Parietal lobe (tissue), 2 donors: ENCODE measurements at places on chromosomes 7 and 10. TPM values are rescaled to one million over a fixed set of nuclear protein-coding genes. Genes with fewer than 3 reads are reported as not detected.

The GNG11 gene
- total RNA-seq, result 3.8 TPM

The FAM221A gene
- total RNA-seq, result 16.9 TPM

The ACHE gene
- 13.1 TPM for total RNA-seq

The FAM25C gene
- total RNA-seq, result not detected

The SFR1 gene
- 11.9 TPM for total RNA-seq

The CHST3 gene
- total RNA-seq, result 7.8 TPM

The CRHR2 gene
- 2.8 TPM for total RNA-seq

The ANXA8 gene
- not detected for total RNA-seq

The OR2A5 gene
- not detected for total RNA-seq

The DLX5 gene
- 7.5 TPM for total RNA-seq

The LIPK gene
- total RNA-seq, result not detected

The BEND7 gene
- 14.4 TPM for total RNA-seq

The MET gene
- 6.9 TPM for total RNA-seq

The SNX10 gene
- 24.1 TPM for total RNA-seq

The ZNF804B gene
- total RNA-seq, result 9.7 TPM

The CLRN3 gene
- total RNA-seq, result not detected

The ARHGAP22 gene
- 5.0 TPM for total RNA-seq

The OLAH gene
- total RNA-seq, result not detected

The CRYGN gene
- total RNA-seq, result not detected

The UFSP1 gene
- 2.5 TPM for total RNA-seq

The LIPM gene
- not detected for total RNA-seq

The MUC12 gene
- total RNA-seq, result not detected

The ZYX gene
- 16.6 TPM for total RNA-seq

The TBXAS1 gene
- 1.9 TPM for total RNA-seq

The KIAA1549 gene
- total RNA-seq, result 57.9 TPM

The MYO1G gene
- 0.63 TPM for total RNA-seq

The PIK3CG gene
- 1.6 TPM for total RNA-seq

The LRRTM3 gene
- 19.1 TPM for total RNA-seq

The GPR141 gene
- not detected for total RNA-seq

The LDB3 gene
- not detected for total RNA-seq

The SEMA3C gene
- 360 TPM for total RNA-seq

The PPIA gene
- 687 TPM for total RNA-seq

The LLCFC1 gene
- total RNA-seq, result not detected

The GRID1 gene
- total RNA-seq, result 26.3 TPM

The AKR1B15 gene
- not detected for total RNA-seq
